HFFc6 (cell line): ENCODE measurements at places on chromosomes 3 and 15. TPM values are rescaled to one million over a fixed set of nuclear protein-coding genes. Genes with fewer than 3 reads are reported as not detected.

Gene SLC51A
- total RNA-seq = not detected in 3 replicates

Gene P3H2
- 40.5 to 42.8 TPM (median 42.3 TPM) in 3 replicates for total RNA-seq

Gene PRR23C
- total RNA-seq = not detected in 3 replicates

Gene RSRC1
- total RNA-seq = 20.1 to 32.8 TPM (median 22.3 TPM) in 3 replicates

Gene ALDH1L1
- total RNA-seq = 0.23 TPM in 1 of 3 replicates, not detected in the others

Gene SEMA3F
- total RNA-seq = 23.5 to 36.5 TPM (median 31.5 TPM) in 3 replicates

Gene CLCN2
- total RNA-seq = 3.1 to 5.1 TPM (median 4.0 TPM) in 3 replicates

Gene GXYLT2
- 2.6 to 4.4 TPM (median 3.8 TPM) in 3 replicates for total RNA-seq

Gene RTP1
- not detected in 3 replicates for total RNA-seq

Gene SSUH2
- 0.24 to 0.40 TPM in 2 of 3 replicates, not detected in the other for total RNA-seq

Gene TATDN2
- total RNA-seq = 29.8 to 31.2 TPM (median 30.5 TPM) in 3 replicates

Gene FHIT
- not detected in 3 replicates for total RNA-seq

Gene SLC15A2
- 0.30 to 0.35 TPM in 2 of 3 replicates, not detected in the other for total RNA-seq

Gene MYZAP
- not detected in 3 replicates for total RNA-seq

Gene ZPLD1
- not detected in 2 replicates for total RNA-seq

Gene FRMD4B
- total RNA-seq = 0.07 to 0.16 TPM (median 0.13 TPM) in 3 replicates

Gene PPP1R14D
- not detected in 3 replicates for total RNA-seq

Gene CHRNA5
- 1.4 to 2.3 TPM (median 1.5 TPM) in 3 replicates for total RNA-seq

Gene CACNA1D
- total RNA-seq = not detected in 2 replicates

Gene NEK11
- total RNA-seq = 2.9 and 3.8 TPM in 2 replicates

Gene MCF2L2
- not detected in 3 replicates for total RNA-seq

Gene ACKR4
- 0.78 to 6.6 TPM (median 1.4 TPM) in 3 replicates for total RNA-seq

Gene C15orf39
- 8.5 to 11.6 TPM (median 10.5 TPM) in 3 replicates for total RNA-seq

Gene GPR15
- not detected in 3 replicates for total RNA-seq

Gene ANKRD34C
- total RNA-seq = not detected in 2 replicates

Gene PIERCE2
- 0.62 to 1.7 TPM (median 1.1 TPM) in 3 replicates for total RNA-seq

Gene SPINK8
- total RNA-seq = not detected in 3 replicates

Gene CD80
- not detected in 2 replicates for total RNA-seq

Gene ZDHHC19
- total RNA-seq = not detected in 3 replicates

Gene ZNF502
- total RNA-seq = 0.08 and 0.88 TPM in 2 replicates

Gene ARPIN
- total RNA-seq = 5.8 to 9.9 TPM (median 8.0 TPM) in 3 replicates

Gene CFAP100
- not detected in 3 replicates for total RNA-seq

Gene SHC4
- 3.3 to 3.7 TPM (median 3.5 TPM) in 3 replicates for total RNA-seq

Gene IQGAP1
- total RNA-seq = 154 to 190 TPM (median 170 TPM) in 3 replicates

Gene GOLGA6D
- total RNA-seq = not detected in 3 replicates

Gene FBLN2
- 67.4 to 88.2 TPM (median 82.9 TPM) in 3 replicates for total RNA-seq

Gene BUB1B
- total RNA-seq = 15.6 to 32.8 TPM (median 27.8 TPM) in 3 replicates

Gene HRG
- not detected in 3 replicates for total RNA-seq

Gene TUSC7
- not detected in 3 replicates for total RNA-seq

Gene GOLGA6B
- not detected in 3 replicates for total RNA-seq

Gene DPPA2
- total RNA-seq = not detected in 3 replicates

Gene PLIN1
- total RNA-seq = 0.13 TPM in 1 of 3 replicates, not detected in the others
